ENCODE measurements at places on chromosomes 3 and 15.

- peak; percentile 30 for DNase-seq
These were observed 87.2 kb downstream of the TGFBR2 start for GRCh38 chr3:30693470-30694120.

- no peak for DNase-seq
These were observed 165.3 kb downstream of the SHQ1 start for GRCh38 chr3:72682936-72683452.

DNA sequence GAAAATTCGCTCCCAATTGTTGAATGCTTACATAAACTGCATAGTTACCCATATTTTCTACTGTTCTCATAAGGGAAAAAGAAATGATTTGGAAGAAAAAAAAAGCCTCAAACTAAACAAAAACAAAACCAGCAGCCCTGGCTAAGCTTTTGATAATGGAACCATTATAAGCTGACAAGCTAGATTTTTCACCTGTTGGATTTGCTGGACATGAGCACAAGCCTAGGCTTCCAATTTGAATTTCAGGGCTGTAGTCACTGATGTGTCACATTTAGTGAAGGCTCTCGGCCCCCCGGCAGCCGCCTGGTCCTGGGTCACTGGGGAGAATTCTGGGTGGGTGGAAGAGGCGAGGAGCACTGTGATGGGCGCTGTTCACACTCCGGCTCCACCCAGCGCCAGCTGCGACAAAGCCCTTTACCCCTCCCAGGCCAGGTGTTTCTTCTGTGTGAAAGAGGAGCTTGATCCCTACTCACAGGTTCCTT, 4.6 kb downstream of the FBXL22 start:
- no peak for DNase-seq

GRCh38 chr15:39360452-39360851, 220.4 kb upstream of the THBS1 start:
- no peak for DNase-seq

- DNase-seq = no peak
These were observed 79.8 kb downstream of the ABHD5 start for GRCh38 chr3:43770426-43771103.

GRCh38 chr3:129003578-129004112, 2.5 kb downstream of the EFCC1 start:
- no peak for DNase-seq

GRCh38 chr3:126434264-126434590, 39.5 kb downstream of the CFAP100 start:
- DNase-seq = no peak

DNA sequence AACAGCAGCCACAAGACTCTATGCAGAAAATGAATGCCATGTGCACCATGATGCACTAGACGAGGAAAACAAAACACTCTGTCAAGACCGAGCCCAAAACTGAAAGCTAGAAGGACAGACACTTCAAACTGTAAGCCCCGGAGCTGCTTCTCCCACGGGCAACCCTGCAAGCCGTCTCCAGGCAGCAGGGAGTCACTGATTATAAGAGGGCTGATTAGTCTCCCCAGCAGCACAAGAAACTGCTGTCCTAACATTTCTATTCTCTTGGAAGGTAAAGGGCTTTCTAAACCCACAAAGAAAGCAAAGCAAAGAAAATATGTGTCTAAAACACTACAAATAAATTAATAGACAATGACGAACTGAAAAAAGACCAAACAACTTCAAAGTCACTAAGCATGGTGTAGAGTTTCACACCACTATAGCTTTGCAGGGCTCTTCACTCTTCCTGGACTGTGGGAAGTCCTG, 15.5 kb downstream of the TBC1D2B start:
- DNase-seq = no peak

- no peak for DNase-seq
These were observed 9.3 kb downstream of the TRA2B start for GRCh38 chr3:185928496-185928895.

GRCh38 chr3:34056181-34056910, 257.9 kb downstream of the PDCD6IP start:
- no peak for DNase-seq

DNA sequence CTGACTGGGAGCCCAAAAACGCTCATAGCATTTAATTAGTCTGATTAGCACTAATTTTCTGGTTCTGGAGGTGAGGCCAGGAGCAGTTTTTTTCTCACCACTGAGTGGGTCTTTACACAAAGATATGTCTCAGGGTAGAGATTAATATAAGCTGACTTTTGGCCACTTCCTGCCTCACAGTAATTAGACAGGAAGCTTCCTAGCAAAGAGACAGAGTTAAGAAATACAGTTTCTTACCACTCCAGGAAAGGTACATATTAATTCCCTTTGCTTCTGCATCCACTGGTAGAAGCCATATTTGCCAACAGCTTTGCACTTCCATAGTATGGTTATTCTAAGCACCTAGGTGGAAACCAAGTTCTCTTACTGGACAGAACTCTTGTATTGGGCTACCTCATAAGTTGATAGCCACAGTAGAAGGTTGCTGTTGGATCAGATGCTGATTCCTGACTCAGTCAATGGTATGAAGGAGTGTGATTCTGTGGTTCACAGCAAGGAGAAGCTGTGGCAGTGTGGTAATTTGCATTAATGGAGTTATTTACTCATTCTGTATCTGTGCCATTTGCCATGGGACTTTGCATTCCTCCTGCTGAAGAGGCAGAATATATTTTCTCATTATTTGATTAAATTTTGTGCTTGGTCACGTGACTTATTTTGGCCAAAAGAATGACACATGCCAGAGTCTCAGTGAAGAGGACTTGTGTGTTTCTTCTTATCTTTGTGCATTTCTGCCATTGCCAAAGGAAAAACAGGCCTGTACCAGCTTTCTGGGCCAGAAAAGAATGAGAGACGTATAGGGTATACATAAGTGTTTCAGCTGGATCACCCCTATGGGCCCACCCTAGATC, 17.5 kb upstream of the ZBTB20 start:
- no peak for DNase-seq

DNA sequence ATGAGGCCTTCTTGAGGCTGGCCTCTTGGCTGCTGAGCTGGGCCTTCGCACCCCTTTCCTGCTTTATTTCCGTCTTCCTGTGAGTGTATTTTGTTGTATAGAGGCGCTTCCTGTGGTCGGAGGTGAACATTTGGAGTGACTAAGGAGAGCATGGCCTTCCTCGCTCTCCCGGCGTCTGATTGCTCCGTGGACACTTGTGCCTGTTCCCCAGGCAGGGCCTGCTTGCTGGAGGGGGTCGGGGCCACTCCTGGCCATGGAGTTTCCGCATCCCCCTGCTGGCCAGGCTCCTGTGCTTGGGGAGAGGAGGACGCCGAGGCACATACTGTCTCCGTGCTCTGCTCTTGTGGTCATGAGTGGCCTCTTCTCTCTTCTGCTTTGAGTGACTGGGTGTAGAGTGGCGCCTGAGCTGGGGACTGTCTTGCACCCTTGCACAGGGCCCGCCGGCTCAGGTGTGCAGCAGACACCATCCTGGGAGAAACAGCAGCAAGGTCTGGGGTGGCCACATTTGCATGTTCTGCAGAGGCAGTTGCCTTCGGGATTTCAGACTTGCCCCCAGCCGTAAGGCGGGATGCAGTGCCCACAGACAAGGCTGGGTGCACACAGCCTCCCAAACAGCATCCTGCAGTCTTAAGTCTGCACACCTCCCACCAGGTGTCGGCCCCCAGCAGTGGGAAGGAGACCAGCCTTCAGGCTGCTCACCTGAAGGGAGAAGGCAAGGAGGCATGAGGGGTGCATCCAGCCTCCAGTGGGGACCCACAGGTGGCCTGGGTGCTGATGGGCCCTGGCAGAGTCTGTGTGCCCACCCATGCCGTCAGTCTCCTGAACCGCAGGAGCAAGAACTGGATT, 16.4 kb downstream of the KLF13 start:
- no peak for DNase-seq

- no peak for DNase-seq
These were observed 19.9 kb upstream of the PDE8A start for GRCh38 chr15:84961707-84962106.

Data from GF-D8 (cell line).